DND-41 (cell line): ENCODE measurements at places on chromosomes 2 and 18.

DNA sequence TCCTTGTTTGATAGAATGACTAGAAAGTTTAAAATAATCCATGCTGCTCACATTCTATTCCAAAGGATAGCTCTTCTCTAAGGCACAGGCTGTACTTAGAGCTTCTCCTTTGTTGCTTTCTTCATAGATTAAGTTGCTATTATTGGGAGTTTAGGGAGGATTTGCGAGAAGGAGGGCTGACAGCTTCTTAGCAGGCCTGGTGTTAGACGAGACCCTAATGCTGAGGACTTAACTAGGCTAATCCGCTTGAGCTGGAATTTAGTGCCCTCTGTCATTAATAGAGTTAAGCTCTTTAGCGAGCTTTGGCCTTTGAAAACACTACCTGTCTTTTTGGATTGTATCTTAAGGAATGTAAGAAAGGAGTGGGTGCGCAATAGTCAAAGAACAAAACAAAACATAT, 81.3 kb downstream of the MOGAT1 start:
- DNase-seq = no peak

GRCh38 chr2:56713161-56713676, 529.4 kb downstream of the CCDC85A start:
- DNase-seq = no peak

DNA sequence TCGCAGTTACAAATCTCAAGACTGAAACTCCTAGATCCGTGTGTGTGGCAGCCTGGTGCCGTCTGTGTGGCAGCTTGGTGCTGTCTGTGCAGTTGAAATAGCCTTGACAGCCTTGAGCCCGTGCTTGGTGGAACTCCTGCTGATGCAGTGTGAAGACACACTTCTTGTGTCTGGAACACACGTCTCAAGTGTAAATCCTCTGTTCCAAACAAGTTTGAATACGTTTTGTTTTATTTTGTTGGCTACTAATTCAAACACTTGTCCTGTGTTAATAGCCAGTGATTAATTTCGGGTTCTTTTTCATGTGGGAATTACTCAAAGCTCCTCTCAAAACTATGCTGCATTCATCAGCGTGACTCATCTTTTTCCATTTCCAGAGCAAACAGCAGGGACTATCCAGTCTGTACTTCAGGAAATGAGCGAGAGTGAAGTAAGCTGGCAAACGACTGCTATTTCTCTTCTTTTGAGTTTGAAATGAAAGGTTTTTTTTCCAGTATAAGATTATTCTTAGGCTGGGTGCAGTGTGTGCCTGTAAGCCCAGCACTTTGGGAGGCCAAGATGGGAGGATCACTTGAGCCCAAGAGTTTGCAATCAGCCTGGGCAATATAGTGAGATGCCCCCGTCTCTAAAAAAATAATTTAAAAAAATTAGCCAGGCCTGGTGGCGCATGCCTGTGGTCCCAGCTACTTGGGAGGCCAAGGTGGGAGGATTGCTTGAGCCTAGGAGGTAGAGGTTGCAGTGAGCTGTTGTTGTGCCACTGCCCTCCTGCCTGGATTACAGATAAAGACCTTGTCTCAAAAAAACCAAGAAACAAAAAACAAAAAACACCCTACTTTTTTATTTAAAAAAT, 152.9 kb downstream of the SPP2 start:
- no peak for DNase-seq

GRCh38 chr2:85549826-85550225, 10.9 kb downstream of the MAT2A start:
- no peak for DNase-seq

GRCh38 chr2:155315768-155316167, 617.3 kb downstream of the KCNJ3 start:
- no peak for DNase-seq

DNA sequence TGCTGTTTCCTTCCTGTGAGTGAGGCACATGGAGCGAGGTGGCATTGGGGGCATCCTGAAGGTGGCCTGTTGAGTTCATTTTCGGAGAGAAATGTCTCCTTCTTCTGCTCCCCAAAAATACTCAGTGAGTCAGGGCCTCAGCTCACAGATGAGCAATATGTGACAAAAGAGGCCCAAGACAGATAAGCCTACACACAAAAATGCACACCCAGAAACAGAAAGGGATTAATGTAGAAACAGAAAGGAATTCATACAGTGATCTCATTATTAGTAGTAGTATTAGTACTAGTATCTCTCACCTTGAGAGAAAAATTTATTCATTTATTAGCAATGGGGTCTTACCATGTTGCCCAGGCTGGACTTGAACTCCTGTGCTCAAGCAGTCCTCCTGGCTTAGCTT, 5.1 kb downstream of the GPR75 start:
- no peak for DNase-seq
